ENCODE measurements at places on chromosomes 16 and 17.

DNA sequence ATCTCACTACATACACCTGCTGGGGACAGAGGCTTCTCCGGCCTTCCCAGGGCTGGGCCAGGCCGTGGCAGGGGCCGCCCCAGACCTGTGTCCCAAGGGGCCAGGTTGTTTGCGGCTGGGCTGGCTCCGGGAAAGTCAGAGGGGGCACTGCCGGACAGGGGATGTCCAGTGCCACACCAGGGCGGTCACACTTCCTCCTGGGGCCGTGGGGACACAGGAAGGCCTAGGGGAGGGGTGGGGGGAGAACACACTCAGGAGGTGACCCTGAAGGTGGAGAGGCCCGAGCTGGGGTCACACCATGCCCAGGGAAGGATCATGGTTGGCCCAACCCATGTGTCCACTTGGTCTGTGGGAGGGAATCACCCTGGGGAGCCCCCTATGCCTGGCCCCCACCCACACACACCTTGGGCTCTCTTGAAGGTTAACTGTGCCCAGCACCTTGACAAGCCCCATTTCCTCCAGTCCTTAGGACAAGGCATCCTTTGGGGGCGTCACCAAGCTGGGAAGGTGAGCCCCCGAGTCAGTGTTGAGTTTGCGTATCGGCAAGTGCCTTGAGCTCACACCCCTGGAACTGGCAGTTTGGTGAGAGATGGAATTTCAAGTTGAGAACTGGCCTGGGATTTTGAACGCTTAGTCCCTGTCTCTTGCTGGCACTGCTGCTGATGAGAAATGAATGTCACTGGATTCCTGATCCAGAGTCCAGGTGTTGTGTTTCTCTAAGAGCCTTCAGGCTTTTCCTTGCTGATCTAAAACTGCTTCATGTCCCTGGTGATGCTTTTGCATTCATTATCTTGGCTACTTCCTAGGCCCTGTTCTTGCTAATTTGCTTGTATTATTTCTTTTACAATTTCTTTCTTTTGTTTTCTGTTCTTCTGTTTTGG, 7.7 kb upstream of the ACTG1 start:
- DNase-seq, result no peak

DNA sequence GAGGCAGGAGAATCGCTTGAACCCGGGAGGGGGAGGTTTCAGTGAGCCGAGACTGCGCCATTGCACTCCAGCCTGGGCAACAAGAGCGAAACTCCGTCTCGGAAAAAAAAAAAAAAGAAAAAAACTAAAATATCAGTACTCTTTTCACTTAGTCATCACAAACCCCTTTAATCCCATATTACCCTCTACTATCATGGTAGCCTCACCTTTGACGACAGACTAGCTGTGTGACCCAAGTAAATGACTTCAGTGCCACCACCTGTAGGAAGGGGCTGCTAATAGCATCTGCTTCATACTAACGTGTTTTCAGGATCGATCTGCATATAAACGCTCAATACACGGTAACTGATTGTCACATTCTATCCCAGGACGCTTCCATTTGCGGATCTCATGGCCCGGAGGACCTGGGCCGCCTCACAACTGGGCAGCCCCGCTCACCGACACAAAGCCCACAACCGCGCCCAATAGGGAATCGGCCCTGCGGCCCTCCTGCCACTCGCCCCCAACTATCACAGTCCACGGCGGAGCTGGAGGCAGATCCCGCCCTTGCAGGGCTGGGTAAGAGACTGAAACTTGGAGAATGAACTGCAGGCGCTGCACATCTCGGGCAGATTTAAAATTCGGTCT, 1.1 kb upstream of the ZNF263 start:
- no peak for DNase-seq

DNA sequence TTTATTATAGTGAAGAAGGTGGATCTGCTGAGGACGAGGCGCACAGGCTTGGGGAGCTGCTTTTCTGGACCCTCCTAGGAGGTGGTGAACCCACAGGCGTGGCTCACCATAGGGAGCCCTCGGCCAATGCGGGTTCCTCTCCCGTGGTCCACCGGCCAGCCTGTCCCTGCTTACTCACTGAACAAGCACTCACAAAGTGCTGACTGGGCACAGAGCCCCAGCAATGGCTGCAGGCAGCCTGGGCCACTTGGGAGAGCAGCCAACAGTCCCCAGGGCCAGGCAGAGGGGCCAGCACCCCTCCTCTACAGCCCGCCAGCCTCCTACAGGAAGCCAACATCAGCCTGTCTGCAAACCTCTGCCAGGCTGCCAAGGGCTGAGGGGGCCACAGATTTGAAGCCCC, 19.1 kb upstream of the NCBP3 start:
- no peak for DNase-seq

DNA sequence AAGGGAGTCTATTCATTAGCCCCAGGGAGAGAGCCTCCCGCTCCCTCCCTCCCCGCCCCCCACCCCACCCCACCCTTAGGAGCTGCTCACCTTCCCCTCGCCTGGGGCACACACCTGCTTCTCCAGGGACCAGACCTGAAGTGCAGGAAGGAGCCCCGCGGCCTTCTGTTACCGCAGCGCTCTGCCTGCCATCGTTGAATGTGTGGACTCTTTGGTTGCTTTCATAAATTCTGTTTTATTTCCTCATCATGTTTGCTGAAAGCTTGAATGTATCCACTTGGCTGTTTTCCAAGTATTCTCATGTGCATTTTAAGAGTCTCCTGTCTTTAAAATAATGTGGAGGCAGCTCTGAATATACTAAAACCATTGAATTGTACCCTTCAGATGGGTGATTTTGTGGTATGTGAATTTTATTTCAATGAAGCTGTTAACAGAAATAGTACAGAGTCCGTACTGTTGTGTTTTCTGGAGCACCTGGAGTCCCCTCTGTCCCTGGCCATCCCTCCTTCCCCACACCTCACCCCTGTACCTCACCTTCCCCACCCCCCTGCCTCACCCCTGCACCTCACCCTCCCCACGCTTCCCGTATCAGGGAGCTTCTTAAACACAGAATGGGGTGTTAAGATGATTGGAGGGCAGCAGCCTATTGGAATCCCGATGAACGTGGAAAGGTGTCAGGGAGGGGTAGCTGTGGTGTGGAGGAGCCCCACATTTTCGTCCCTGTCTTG, 25.5 kb downstream of the RAB11FIP3 start:
- DNase-seq, result no peak

- DNase-seq, result no peak
Observed at GRCh38 chr17:12953156-12953555, 64.7 kb downstream of the ELAC2 start.

DNA sequence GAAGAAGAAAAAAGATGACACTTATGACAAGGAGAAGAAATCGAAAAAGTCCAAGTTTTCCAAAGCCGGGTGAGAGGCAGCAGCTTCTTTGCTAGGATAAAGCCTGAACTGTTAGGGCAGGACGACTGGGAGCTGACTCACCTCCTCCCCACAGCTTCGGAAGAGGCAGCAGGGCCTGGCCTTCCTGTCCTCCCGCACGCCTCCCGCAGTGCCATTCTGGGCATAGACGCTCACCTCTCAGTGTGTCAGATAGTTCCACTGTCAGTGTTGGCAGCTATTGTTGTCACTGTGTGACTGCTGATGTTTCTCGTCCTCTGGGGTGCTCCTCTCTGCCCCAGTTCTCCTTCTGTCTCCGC, 12.6 kb downstream of the UBN1 start:
- no peak for DNase-seq

- DNase-seq, result no peak
Observed at GRCh38 chr16:87149051-87149450, 168.1 kb downstream of the C16orf95 start.

GRCh38 chr17:2421315-2422147, 20.7 kb upstream of the MNT start:
- DNase-seq, result no peak

- DNase-seq, result no peak
Observed at GRCh38 chr17:38598536-38598935, 7.2 kb downstream of the SRCIN1 start.

- peak; percentile 89 for DNase-seq
Observed at GRCh38 chr17:64661976-64662773, at the start of gene SMURF2. SMURF2 (minus strand) TSS chr17:64662307; CDS start chr17:64661880, 427 bp downstream.

GRCh38 chr17:76689859-76690258, 20.9 kb downstream of the MXRA7 start:
- DNase-seq, result no peak

- DNase-seq, result no peak
Observed at GRCh38 chr16:53631236-53632025, 72.2 kb downstream of the RPGRIP1L start.

GRCh38 chr17:41500131-41500911, 5.1 kb downstream of the KRT13 start:
- no peak for DNase-seq

GRCh38 chr17:73292031-73292531, 19.7 kb downstream of the CDC42EP4 start:
- no peak for DNase-seq

GRCh38 chr17:58322581-58323185, 5.9 kb downstream of the TSPOAP1 start:
- no peak for DNase-seq

- no peak for DNase-seq
Observed at GRCh38 chr16:25257956-25258860, 563 bp upstream of the ZKSCAN2 start.
